ENCODE measurements at places on chromosomes 1 and 21. TPM values are rescaled to one million over a fixed set of nuclear protein-coding genes. Genes with fewer than 3 reads are reported as not detected.

DNA sequence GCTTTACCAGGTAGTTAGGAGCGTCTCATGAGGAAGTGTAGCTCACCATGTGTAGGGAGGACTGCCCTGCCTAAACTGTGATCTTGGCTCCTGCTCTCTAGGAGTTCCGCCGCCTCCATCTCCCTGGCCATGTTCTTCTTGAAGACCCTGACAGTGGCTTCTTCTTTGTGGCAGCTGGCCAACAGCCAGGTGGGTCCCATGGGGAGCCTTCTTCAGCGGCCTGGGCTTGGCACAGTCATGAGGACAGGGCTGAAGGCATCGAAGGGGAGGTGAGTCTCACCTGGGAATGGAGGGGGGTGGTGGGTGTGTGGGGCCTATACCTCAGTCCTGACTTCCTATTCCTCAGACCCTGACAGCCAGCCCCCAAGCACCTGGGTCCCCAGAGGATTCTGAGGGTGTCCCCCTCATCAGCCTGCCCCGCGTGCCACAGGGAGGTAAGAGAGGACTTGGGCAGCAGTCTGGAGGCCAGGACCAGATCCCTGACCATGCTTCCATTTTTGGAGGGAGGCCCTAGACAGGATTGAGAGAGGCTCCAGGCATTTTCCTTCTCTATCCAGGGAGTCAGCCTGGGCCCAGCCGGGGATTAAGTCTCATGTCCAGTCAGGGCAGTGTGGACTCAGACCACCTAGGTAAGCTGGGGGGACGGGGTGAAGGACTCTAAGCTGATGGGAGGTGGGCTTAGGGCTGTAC, 21.4 kb downstream of the HYI start:
- ATAC-seq, result no peak

GRCh38 chr1:198212675-198213074, 55.9 kb downstream of the NEK7 start:
- peak; percentile 82 for ATAC-seq

DNA sequence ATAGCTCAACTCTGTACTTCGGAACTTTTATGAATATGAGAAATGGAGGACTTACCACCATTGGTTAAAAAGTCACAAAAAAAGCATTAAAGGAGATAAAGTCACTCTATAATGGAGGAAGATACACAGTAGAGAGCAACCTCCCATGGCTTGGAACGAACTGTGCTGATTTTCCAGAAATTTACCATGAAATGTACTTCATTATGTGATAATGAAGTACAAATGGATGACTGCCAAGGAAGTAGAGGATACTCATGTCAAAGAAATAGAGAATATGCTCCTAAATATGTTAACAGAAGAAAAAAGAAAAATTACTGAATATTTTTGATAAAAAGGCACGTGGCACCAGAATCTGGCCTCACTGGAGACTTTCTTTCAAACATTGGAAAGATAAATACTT, 23.6 kb upstream of the PLA2G2E start:
- ATAC-seq, result no peak

DNA sequence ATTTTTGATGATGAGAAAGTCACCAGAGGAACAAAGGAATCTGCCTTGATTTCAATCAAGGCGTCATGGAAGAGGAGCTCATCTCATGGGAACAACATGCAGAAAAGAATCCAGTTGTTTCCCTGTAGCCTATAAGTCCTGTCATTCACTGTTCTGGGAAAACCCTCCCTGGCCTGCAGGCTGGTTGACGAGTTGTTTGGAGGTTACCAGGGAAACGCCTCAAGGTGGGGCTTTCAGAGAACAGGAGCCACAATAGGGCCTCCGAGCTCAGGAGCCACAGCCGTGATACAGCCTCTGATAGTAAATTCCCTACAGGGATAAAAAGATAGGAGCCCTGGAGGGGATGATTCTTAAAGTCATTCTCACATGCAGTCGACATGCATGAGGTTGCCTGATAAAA, 135.2 kb downstream of the PSMG1 start:
- ATAC-seq, result no peak

- ATAC-seq, result no peak
Observed at GRCh38 chr1:151039521-151039920, 3.1 kb downstream of the BNIPL start.

DNA sequence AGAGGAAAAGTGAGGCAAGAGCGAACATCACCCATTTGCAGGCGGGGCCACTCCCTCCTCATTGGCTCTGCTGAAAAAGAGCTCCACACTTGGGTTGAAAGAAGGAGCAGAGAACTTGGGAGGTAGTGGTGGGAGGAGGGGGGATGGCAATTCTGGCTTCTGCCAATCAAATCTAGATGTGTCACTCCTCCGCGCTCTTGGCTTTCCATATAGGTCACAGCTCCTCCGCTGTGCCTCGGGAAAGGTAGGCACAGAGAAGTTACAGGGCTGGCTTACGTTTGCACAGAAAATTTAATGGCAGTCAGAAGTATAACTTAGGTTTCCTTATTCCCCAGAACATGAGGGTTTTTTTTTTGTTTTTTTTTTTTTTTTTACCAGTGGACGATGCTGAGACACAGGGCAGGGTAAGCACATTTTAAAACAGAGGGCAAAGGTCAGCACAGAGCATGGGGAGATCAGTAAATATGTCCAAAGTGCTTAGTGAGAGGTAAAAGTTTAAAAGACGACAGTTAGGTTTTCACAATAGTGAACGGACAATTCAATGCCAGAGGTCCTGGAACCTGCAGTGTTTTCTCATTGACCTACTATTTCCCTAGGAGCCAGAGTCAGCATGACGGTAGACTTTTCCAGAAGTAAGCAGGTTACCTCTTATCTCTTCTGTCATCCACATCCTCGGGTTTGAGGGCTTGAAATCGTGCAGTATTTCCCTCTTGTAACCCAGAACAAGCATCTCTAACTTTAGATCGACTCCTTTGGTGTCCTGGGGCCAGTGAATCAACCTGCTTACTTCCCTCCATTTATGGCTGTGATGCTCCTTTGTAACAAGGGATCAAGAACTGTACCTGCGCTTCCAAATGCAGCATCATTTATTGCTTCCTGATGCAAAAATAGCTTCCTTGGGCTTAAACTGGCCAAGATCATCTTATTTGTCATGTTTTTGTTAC, 258.9 kb upstream of the PROX1 start:
- no peak for ATAC-seq

- ATAC-seq, result peak; percentile 30
Observed at GRCh38 chr1:2415801-2416208, 3.4 kb upstream of the PEX10 start.

DNA sequence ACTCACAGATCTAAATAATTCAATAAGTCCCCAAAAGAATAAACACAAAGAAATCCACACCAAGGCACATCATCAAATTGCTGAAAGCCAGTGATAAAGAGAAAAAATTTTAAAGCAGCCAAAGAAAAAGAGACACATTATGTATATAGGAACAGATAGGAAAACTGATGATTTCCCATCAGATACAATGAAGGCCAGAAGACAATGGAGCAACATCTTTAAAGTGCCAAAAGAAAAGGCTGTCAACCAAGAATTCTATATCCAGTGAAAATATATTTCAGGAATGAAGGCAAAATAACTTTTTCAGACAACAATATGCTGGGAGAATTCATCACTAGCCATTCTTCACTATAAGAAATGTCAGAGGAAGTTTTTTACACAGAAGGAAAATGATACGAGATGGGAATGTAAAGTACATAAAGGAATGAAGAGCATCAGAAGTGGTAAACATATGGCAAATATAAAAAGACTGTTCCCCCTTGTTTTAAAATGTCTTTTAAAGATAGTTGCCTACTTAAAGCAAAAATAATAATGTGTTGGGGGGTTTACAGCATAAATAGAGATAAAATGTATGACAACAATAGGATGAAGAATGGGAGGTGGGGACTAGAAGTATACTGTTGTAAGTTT, 9.4 kb upstream of the MYOG start:
- no peak for ATAC-seq

DNA sequence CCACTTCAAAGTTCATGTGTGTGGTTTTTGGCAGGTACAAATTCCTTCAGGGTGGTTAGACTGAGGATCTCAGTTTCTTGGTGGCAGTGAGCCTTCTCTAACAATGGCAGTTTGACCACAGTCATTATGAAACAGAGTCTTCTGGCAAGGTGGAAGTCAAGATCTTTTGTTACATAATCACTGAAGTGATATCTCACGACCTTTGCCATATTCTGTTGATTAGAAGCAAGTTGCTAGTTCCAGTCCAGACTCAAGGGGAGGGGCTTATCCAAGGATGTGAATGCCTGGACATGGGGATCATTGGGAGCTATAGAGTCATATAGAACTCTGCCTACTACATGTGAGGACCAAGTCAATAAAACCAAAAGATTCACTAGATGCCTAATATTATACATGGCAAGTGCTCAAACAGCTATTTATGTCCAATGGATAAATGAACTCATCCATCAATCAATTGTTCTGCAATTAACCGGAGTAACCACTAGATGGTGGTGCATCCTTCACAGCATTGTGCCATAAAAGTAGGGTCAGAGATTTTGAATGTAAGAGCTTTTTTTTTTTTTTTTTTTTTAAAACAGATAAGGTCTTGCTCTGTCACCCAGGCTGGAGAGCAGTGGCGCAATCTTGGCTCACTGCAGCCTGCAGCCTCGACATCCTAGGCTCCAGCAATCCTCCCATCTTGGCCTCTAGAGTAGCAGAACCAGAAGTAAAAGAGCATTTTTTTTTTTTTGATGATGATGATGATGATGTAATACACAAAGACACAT, 131.9 kb downstream of the CRB1 start:
- peak; percentile 64 for ATAC-seq

- ATAC-seq, result no peak
Observed at GRCh38 chr1:71399594-71399993, 318.8 kb upstream of the ZRANB2 start.

DNA sequence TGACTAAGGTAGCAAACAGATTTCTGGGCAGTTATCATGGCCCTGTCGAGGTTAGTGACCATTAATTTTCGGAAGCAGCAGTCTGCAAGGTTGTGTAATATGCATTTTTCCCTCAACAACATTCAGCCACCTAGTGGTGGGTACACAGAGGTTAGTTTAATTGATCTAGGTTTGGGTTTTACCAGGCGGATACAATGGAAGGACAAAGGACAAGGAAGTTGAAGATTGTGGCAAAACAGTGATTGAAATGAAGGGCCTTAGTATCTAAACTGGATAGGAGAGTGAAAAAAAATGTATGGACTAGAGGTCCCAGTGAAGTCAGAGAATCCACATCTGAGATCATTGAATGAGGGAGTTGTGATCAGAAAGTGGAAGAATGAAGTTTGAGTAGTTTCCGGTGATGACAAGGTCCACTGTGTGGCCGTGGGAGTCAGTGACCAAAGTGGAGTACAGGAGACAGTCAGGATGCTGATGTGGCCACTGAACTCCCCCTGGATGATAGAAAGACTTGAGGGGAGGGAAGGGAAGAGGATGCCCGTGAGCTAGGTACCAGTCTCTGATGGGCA, 2.8 kb downstream of the ARMH1 start:
- no peak for ATAC-seq

S100A7 gene
- total RNA-seq, result not detected

E2F2 gene
- 24.1 TPM for total RNA-seq

ARTN gene
- total RNA-seq, result not detected

NUF2 gene
- 49.0 TPM for total RNA-seq

ERICH3 gene
- not detected for total RNA-seq

SLC9C2 gene
- not detected for total RNA-seq

TRPM2 gene
- 10.7 TPM for total RNA-seq

LCE6A gene
- not detected for total RNA-seq

FMO3 gene
- total RNA-seq, result not detected

CHI3L2 gene
- 3.8 TPM for total RNA-seq
